Osteocyte (in vitro differentiated cells): ENCODE measurements at places on chromosomes 12 and 14. TPM values are rescaled to one million over a fixed set of nuclear protein-coding genes. Genes with fewer than 3 reads are reported as not detected.

- H3K4me3 ChIP-seq = no peak overlapping the region
- H3K27me3 ChIP-seq = no peaks in the 10 kb centered on the region
- DNase-seq = no peak
- H3K4me1 ChIP-seq = peaks cover 31% of the 10 kb centered on the region
Measured at GRCh38 chr12:27025116-27025515, 2.8 kb downstream of the MED21 start.

The SLC7A8 gene
- 0.52 and 0.75 TPM in 2 replicates for total RNA-seq

GRCh38 chr12:108635201-108635996 lies 1.7 kb upstream of the SELPLG start:
- H3K36me3 ChIP-seq = peaks cover 3% of the 10 kb centered on the region
- DNase-seq = no peak
- H3K4me1 ChIP-seq = peaks cover 54% of the 10 kb centered on the region
- H3K27ac ChIP-seq = no peak overlapping the region
- no peak overlapping the region for H3K4me3 ChIP-seq

The SAMD15 gene
- total RNA-seq = 1.9 and 2.2 TPM in 2 replicates

GRCh38 chr12:105803292-105803691 lies 335.5 kb downstream of the NUAK1 start:
- H3K27ac ChIP-seq = no peak overlapping the region
- peaks cover 6% of the 10 kb centered on the region for H3K4me1 ChIP-seq
- no peak for DNase-seq
- H3K27me3 ChIP-seq = no peaks in the 10 kb centered on the region

DNA sequence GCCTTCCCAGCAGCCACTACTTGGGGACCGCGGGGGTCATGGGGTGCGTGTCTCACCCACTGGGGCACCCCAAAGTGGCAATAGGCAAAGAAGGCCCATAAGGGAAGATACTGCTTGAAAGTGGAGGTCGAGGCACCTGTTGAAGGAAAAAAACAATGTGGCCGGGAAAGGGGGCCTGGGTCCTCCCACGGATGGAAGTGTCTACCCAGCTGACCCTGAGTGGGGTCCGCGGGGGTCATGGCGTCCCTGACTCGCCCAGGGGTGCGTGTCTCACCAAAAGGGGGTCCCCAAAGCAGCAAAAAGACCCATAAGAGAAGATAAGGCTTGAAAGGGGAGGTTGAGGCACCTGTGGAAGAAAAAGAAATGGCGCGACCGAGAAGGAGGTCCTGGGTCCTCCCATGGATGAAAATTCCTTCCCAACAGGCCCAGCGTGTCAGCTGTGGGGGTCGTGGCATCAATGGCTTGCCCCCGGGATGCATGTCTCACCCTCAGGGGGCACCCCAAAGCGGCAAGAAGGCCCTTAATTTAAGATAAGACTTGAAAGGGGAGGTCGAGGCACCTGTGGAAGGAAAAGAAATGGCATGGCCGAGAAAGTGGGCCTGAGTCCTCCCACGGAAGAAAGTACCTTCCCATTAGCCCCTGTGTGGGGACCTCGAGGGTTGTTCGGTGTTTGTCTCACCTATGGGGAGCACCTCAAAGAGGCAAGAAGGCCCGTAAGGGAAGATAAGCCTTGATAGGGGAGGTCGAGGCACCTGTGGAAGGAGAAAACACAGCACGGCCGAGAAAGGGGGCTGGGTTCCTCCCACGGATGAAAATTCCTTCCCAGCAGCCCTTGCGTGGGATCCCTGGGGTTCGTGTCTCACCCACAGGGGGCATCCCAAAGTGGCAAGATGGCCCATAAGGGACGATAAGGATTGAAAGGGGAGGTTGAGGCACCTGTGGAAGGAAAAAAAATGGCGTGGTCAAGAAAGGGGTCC lies 266.0 kb downstream of the ALG10 start:
- H3K4me1 ChIP-seq = no peaks in the 10 kb centered on the region
- H3K27me3 ChIP-seq = no peaks in the 10 kb centered on the region
- peak; percentile 81 for DNase-seq
- H3K36me3 ChIP-seq = no peaks in the 10 kb centered on the region
- H3K4me3 ChIP-seq = no peak overlapping the region
- no peak overlapping the region for H3K27ac ChIP-seq

- no peaks in the 10 kb centered on the region for H3K36me3 ChIP-seq
- no peak overlapping the region for H3K4me3 ChIP-seq
- no peaks in the 10 kb centered on the region for H3K27me3 ChIP-seq
- no peak overlapping the region for H3K27ac ChIP-seq
- no peaks in the 10 kb centered on the region for H3K4me1 ChIP-seq
Measured at GRCh38 chr12:28059220-28059619, 86.7 kb upstream of the PTHLH start.

DNA sequence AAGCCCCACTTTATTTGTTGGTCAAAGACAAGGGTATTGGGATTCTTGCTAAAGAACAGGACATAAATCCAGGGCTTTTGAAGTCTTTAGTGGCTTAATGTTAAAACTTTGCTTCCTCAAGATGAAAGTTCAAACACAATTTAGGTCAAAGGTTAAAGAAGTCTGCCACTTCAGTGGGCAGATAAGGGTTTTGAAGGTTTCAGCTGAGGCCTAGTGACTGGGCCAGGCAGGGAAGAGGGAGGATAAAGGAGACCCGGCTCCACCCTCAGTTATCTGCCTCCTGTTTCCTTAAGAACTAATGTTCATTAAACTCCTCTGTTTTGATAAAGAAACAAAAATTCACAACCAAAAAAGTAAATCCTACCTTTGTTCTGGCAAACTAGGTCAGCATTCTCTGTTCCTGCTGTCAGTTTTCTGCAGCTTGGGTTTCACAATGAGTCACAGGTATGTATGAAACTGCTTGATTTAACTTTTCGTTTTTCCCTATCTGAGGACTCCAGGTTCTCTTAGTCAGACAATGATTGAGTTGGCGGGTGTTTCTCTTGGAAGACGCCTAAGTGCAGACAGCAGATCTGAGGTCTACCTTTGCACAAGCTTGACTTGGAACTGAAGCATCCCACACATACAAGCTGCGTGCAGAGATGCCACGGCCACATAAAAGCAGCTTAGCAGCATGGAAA lies 208.3 kb downstream of the EXOC5 start:
- no peaks in the 10 kb centered on the region for H3K4me1 ChIP-seq
- H3K4me3 ChIP-seq = no peak overlapping the region
- peaks cover 2% of the 10 kb centered on the region for H3K27me3 ChIP-seq
- no peaks in the 10 kb centered on the region for H3K36me3 ChIP-seq

- no peaks in the 10 kb centered on the region for H3K27me3 ChIP-seq
- no peak overlapping the region for H3K4me3 ChIP-seq
- no peak for DNase-seq
- H3K36me3 ChIP-seq = no peaks in the 10 kb centered on the region
Measured at GRCh38 chr14:26414926-26415325, 182.9 kb downstream of the NOVA1 start.

DNA sequence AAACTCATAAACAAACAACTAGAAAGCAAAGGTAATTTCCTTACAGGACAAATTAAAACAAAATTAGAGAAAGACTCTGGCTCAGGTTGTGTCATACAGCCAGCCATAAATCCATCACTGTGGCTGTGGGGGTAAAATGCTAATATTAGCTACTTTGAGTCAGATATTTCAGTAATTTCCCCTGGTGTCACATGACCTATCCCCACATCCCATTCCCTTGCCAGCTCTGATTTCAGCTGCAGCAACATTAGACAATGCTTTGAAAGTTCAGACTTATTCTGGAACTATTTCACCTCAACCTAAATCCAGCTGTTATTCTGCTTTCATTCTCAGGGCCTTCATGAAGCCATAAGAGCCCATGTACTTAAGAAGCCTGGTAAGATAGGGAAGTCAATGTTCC lies 55.3 kb downstream of the RPL10L start:
- H3K27me3 ChIP-seq = peaks cover 8% of the 10 kb centered on the region
- H3K27ac ChIP-seq = no peak overlapping the region
- no peaks in the 10 kb centered on the region for H3K36me3 ChIP-seq
- H3K4me1 ChIP-seq = no peaks in the 10 kb centered on the region

GRCh38 chr14:54845641-54846040 lies 57.0 kb downstream of the GCH1 start:
- no peaks in the 10 kb centered on the region for H3K36me3 ChIP-seq
- no peak overlapping the region for H3K27ac ChIP-seq
- H3K27me3 ChIP-seq = peaks cover 18% of the 10 kb centered on the region
- no peak overlapping the region for H3K4me3 ChIP-seq
- no peak for DNase-seq

GRCh38 chr14:20675669-20676068 lies 8.7 kb upstream of the RNASE4 start:
- H3K4me1 ChIP-seq = peaks cover 5% of the 10 kb centered on the region
- H3K4me3 ChIP-seq = no peak overlapping the region
- no peak for DNase-seq
- H3K36me3 ChIP-seq = no peaks in the 10 kb centered on the region
- no peak overlapping the region for H3K27ac ChIP-seq
- H3K27me3 ChIP-seq = peaks cover 19% of the 10 kb centered on the region

GRCh38 chr12:97751704-97752103 lies 289.1 kb downstream of the RMST start:
- DNase-seq = no peak
- H3K36me3 ChIP-seq = no peaks in the 10 kb centered on the region
- no peaks in the 10 kb centered on the region for H3K27me3 ChIP-seq
- no peak overlapping the region for H3K4me3 ChIP-seq
- H3K4me1 ChIP-seq = no peaks in the 10 kb centered on the region

The COX8C gene
- not detected in 2 replicates for total RNA-seq

GRCh38 chr12:47941871-47942613 lies 21.4 kb upstream of the TMEM106C start:
- peaks cover 25% of the 10 kb centered on the region for H3K4me1 ChIP-seq
- H3K27ac ChIP-seq = no peak overlapping the region
- no peak overlapping the region for H3K4me3 ChIP-seq

GRCh38 chr12:13148485-13148847 lies 45.0 kb upstream of the GSG1 start:
- no peaks in the 10 kb centered on the region for H3K27me3 ChIP-seq
- no peaks in the 10 kb centered on the region for H3K36me3 ChIP-seq
- no peak overlapping the region for H3K4me3 ChIP-seq
- peaks cover 31% of the 10 kb centered on the region for H3K4me1 ChIP-seq

DNA sequence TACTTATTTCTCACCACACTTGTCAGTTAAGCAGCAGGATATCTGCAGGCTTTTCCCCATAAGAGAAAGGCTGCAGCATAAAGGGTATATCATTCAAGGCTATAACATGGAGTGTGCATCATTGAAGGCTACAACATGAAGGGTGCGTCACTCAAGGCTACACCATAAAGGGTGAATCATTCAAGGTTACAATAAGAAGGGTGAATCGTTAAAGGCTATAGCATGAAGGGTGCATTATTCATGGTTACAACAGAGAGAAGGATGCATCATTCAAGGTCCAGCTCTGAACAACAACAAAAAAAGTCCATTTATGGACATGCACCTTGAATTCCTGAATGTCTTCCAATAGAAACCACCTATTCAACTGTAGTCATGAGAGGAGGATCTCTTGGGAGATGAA lies 32.8 kb upstream of the LUM start:
- peaks cover 41% of the 10 kb centered on the region for H3K36me3 ChIP-seq
- H3K4me3 ChIP-seq = no peak overlapping the region
- no peak overlapping the region for H3K27ac ChIP-seq
- H3K27me3 ChIP-seq = no peaks in the 10 kb centered on the region
- DNase-seq = no peak

DNA sequence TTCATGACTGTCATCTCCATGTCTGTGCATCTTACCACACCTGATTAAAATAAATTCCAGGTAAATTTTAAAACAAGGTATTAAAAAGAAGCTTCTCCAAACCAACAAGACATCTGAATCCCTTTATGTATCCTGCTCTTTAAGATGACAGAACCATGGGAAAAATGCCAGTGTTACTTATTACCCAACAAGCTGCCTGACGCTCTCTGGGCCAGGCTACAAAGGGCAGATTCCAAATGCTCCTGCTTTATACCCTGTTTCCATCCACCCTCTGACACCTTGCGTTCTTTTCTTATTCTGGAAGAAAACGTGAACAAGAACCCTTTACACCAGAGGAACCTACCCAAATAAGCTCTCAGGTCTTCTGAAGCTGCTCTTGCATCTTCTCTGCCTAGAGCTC lies 70.7 kb downstream of the SLC8A3 start:
- no peaks in the 10 kb centered on the region for H3K27me3 ChIP-seq
- H3K4me1 ChIP-seq = no peaks in the 10 kb centered on the region
- DNase-seq = no peak
- no peak overlapping the region for H3K27ac ChIP-seq
- H3K4me3 ChIP-seq = no peak overlapping the region

- no peak for DNase-seq
- peaks cover 38% of the 10 kb centered on the region for H3K27me3 ChIP-seq
- H3K4me3 ChIP-seq = no peak overlapping the region
- no peak overlapping the region for H3K27ac ChIP-seq
- H3K4me1 ChIP-seq = no peaks in the 10 kb centered on the region
Measured at GRCh38 chr14:33812181-33812580, 138.7 kb downstream of the EGLN3 start.

- H3K4me3 ChIP-seq = no peak overlapping the region
- no peak overlapping the region for H3K27ac ChIP-seq
- H3K27me3 ChIP-seq = peaks cover 8% of the 10 kb centered on the region
- DNase-seq = no peak
- H3K4me1 ChIP-seq = peaks cover 3% of the 10 kb centered on the region
Measured at GRCh38 chr14:70814466-70814865, 5.2 kb upstream of the MAP3K9 start.

DNA sequence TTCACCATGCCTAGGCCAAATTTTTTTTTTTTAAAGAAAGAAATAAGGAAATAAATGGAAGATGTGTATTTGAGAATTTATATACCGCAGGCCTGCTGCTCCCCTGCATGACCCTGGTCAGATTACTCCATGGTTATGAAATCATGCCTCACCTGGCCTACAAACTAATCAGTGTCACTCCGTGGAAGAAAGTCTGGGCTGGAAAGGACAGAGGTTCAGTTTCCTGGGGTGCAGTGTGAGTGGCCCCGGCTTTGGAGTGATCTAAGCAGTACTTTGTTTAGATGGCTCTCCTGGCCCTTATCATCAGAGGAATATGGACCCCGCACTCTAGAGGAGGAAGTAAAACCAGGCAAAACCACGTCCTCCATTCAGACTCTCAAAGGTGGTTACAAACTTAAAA lies 9.6 kb downstream of the APOBEC1 start:
- H3K4me3 ChIP-seq = no peak overlapping the region
- DNase-seq = peak; percentile 10
- H3K27ac ChIP-seq = no peak overlapping the region
- H3K27me3 ChIP-seq = peaks cover 3% of the 10 kb centered on the region
- no peaks in the 10 kb centered on the region for H3K4me1 ChIP-seq
- H3K36me3 ChIP-seq = no peaks in the 10 kb centered on the region

GRCh38 chr14:65186951-65187350 lies 84.6 kb upstream of the MAX start:
- H3K27ac ChIP-seq = no peak overlapping the region
- no peaks in the 10 kb centered on the region for H3K36me3 ChIP-seq
- no peak overlapping the region for H3K4me3 ChIP-seq
- peaks cover 8% of the 10 kb centered on the region for H3K4me1 ChIP-seq
- no peak for DNase-seq
- peaks cover 53% of the 10 kb centered on the region for H3K27me3 ChIP-seq
